Immature natural killer cell (primary cell): ENCODE measurements at places on chromosomes 2 and 18.
A peak's percentile ranks its signal among the peaks of the same experiment; 100 is the strongest.

DNA sequence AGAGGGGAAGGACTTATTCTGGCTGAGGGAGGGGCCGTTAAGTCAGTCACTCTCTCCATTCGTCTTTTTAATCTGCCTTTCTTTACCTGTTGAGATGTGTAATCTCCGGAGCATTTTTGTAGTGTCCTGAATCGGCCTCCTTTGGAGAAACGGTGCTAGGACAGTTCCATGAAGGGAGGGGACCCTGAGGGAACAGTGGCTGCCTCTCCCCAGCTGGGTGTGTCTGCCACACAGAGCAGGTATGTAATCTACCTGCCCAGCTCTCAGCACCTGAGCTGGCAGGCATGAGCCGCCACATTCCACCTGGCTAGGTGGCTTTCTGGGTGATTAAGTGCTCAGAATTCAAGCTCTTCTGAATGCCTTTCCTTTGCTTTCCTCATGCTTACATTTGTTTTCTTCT lies 131.2 kb downstream of the WDSUB1 start:
- DNase-seq, result no peak

- DNase-seq, result no peak
Measured at GRCh38 chr2:240130393-240131195, 5.5 kb downstream of the COPS9 start.

GRCh38 chr2:171365232-171365631 lies 68.6 kb downstream of the METTL8 start:
- DNase-seq, result no peak

- DNase-seq, result no peak
Measured at GRCh38 chr2:16817305-16818202, 151.9 kb upstream of the CYRIA start.

DNA sequence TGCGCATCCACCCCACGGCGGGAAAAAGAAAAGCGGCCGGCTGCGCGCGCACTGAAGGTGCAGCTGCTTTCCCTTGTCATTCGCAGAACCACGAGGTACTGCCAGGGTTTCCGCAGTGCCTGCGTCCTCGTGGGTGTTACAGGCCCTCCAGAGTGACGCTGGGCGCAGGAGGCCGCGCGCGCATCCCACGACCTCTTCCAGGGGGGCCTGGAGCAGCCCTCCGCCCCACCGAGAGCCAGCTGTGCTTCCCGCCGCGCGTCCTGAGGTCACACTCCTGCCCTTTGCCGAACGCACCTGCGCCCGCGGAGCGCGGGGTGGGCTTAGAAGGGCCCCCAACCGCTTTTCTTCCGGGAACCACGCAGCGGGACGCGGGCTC lies 378 bp upstream of the IAH1 start:
- DNase-seq, result peak; percentile 79

GRCh38 chr18:42576124-42576523 lies 539.4 kb downstream of the RIT2 start:
- no peak for DNase-seq

DNA sequence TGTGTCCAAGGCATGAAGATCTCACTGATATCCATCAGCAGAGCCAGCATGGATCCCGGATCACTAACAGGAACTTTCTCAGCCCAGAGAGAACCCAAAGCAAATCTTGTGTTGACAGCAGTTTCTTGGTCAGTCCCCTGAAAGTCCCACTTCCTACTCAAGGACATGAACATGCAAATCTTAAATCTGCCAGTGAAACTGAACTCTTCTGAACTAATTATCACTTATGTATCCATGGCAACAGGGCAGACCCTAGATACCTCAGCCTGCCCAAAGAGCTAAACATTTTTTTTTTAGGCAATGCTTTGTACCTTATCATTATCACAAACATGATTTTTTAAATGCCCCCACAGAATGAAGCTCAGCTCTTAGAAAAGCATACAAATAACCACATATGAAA lies 127.8 kb upstream of the DDX18 start:
- no peak for DNase-seq

DNA sequence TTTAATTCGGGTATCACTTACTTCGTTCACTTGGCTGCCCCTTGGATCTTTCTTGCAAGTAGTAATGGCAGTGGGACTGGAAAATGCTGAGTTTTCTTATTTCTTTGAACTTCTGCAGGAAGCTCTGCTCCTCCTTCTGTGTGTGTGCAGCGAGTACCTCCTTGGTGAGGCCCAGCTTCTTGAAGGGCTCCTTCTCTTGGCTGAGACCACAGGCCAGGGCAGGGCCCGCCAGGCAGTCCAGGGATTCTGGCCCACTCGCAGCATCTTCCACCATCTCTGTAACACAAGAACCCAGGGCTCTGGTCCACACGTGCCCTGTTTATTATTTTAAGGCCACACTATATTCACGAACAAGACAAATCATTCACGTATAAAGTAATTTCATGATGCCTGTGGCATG lies 15.8 kb upstream of the HES6 start:
- DNase-seq, result no peak

DNA sequence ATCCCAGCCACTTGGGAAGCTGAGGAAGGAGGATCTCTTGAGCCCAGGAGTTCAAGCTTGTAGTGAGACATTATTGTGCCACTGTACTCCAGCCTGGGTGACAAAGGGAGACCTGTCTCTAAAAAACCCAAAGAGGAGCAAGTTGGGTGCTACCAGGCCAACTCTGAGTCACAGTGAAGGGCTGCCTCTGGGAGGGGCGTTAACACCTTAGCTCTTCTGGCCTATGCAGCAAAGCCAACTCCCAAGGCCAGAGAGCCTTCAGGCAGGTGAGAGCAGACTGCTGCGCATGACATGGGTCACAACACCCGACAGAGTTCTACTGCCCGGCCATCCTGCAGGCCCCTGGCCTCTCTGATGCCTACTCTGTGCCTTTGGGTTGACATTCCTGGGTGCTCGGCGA lies 32.6 kb upstream of the ATG16L1 start:
- DNase-seq, result no peak

GRCh38 chr2:45981384-45981930 lies 315.8 kb upstream of the EPAS1 start:
- no peak for DNase-seq

GRCh38 chr2:37560863-37561614 lies 110.4 kb downstream of the CDC42EP3 start:
- DNase-seq, result no peak
